ENCODE measurements at places on chromosomes 3 and 15. TPM values are rescaled to one million over a fixed set of nuclear protein-coding genes. Genes with fewer than 3 reads are reported as not detected.

NLGN1 gene
- total RNA-seq: not detected

ARPIN gene
- total RNA-seq: not detected

OR5H2 gene
- total RNA-seq: not detected

AHSG gene
- not detected for total RNA-seq

GOLGA8O gene
- 0.69 TPM for total RNA-seq

ARNT2 gene
- not detected for total RNA-seq

IQCF5 gene
- not detected for total RNA-seq

ARGFX gene
- total RNA-seq: not detected

PPM1M gene
- total RNA-seq: 108 TPM

SYNM gene
- total RNA-seq: 1.4 TPM

FEZF2 gene
- not detected for total RNA-seq

FBXL22 gene
- 0.43 TPM for total RNA-seq

WDR93 gene
- not detected for total RNA-seq

PRTG gene
- not detected for total RNA-seq

C15orf62 gene
- 0.33 TPM for total RNA-seq

BLM gene
- 70.4 TPM for total RNA-seq

PRR20G gene
- not detected for total RNA-seq

FAN1 gene
- total RNA-seq: 13.8 TPM

IGSF10 gene
- total RNA-seq: not detected

IL17RD gene
- total RNA-seq: not detected

PCBP4 gene
- 8.9 TPM for total RNA-seq

SLC9C1 gene
- total RNA-seq: not detected

ATP2B2 gene
- not detected for total RNA-seq

OXTR gene
- 0.74 TPM for total RNA-seq

ZNF80 gene
- total RNA-seq: 0.44 TPM

Measured in activated naive CD4-positive, alpha-beta T cell treated with anti-CD3 and anti-CD28 coated beads for 36 hours (primary cell).